ENCODE measurements at places on chromosomes 12 and 14. TPM values are rescaled to one million over a fixed set of nuclear protein-coding genes. Genes with fewer than 3 reads are reported as not detected.

Gene FAM186B
- 0.57 TPM for total RNA-seq

Gene TAS2R42
- total RNA-seq: not detected

Gene IL22
- total RNA-seq: not detected

Gene RFX4
- 0.07 TPM for total RNA-seq

DNA sequence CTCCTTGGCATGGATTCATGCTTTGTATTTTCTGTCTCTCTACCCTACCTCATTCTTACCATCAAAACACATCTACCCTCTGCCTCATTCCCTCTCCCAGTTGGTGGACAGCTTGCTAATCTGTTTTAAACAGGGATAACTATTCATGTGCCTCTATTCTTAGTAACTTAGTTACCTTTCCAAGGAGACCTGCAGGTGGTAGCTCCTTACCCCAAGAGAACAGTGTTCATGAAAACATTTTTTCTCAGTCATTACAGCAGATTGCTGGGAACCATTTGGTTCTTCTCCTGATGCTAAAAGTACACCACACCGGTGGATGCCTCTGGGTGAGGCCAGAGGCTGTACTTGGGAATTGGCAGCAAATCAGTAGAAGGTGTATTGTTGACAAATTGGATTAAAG, 73.0 kb downstream of the CMKLR1 start:
- DNase-seq: no peak
- H3K36me3 ChIP-seq: no peaks in the 10 kb centered on the region
- H3K27me3 ChIP-seq: no peaks in the 10 kb centered on the region
- H3K4me3 ChIP-seq: no peak overlapping the region
- no peak overlapping the region for H3K27ac ChIP-seq

DNA sequence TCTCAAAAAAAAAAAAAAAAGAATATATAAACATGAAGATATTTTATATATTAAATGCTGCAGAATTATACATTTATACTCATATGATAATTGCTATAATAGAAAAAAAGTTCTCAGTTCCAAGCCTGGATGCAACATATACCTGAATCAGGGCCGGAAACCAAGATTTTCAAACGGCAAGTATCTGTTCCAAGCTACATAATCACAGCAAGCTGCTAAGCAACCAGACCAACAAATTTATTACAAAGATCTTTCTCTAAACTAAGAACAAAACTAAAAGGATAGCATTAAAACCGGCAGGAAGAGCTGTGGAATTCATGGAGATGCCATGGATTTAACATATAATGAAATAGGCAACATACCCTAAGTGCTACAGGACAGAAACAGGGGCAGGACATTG, 7.1 kb downstream of the RACGAP1 start:
- DNase-seq: no peak
- peaks cover 3% of the 10 kb centered on the region for H3K36me3 ChIP-seq
- H3K4me1 ChIP-seq: peaks cover 6% of the 10 kb centered on the region

GRCh38 chr12:63909746-63910145, 65.2 kb downstream of the SRGAP1 start:
- H3K4me1 ChIP-seq: no peaks in the 10 kb centered on the region
- H3K27me3 ChIP-seq: no peaks in the 10 kb centered on the region
- H3K36me3 ChIP-seq: no peaks in the 10 kb centered on the region
- H3K4me3 ChIP-seq: no peak overlapping the region
- no peak for DNase-seq

- peaks cover 3% of the 10 kb centered on the region for H3K36me3 ChIP-seq
- peaks cover 7% of the 10 kb centered on the region for H3K4me1 ChIP-seq
- H3K27me3 ChIP-seq: no peaks in the 10 kb centered on the region
- no peak overlapping the region for H3K4me3 ChIP-seq
- no peak for DNase-seq
Observed at GRCh38 chr14:89477391-89477790, 60.4 kb upstream of the FOXN3 start.

- H3K4me1 ChIP-seq: no peaks in the 10 kb centered on the region
- no peak overlapping the region for H3K4me3 ChIP-seq
Observed at GRCh38 chr12:120457133-120457532, 10.9 kb downstream of the GATC start.

DNA sequence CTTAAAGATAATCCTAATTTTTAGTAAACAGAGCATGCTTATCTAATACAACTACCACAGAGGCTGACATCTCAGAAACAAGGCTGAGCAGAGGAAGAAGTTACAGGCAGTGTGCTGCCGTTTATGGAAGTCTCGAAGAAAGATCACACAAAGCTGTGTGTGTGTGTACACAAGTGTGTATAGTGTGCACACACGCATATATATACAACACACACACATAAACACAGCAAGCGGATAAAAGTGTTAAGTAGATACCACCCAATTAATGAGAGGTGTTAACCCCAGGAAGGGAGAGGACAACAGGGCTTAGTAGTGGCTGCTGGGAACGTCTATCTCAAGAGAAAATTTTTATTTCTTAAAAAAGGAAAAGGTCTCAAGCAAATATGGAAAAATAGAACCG, 15.3 kb downstream of the CCDC88C start:
- no peak overlapping the region for H3K27ac ChIP-seq
- no peak overlapping the region for H3K4me3 ChIP-seq
- no peaks in the 10 kb centered on the region for H3K4me1 ChIP-seq
